Lung (tissue), 17 donors: ENCODE measurements at places on chromosomes 16 and 17. TPM values are rescaled to one million over a fixed set of nuclear protein-coding genes. Genes with fewer than 3 reads are reported as not detected.
A peak's percentile ranks its signal among the peaks of the same experiment; 100 is the strongest.

DNA sequence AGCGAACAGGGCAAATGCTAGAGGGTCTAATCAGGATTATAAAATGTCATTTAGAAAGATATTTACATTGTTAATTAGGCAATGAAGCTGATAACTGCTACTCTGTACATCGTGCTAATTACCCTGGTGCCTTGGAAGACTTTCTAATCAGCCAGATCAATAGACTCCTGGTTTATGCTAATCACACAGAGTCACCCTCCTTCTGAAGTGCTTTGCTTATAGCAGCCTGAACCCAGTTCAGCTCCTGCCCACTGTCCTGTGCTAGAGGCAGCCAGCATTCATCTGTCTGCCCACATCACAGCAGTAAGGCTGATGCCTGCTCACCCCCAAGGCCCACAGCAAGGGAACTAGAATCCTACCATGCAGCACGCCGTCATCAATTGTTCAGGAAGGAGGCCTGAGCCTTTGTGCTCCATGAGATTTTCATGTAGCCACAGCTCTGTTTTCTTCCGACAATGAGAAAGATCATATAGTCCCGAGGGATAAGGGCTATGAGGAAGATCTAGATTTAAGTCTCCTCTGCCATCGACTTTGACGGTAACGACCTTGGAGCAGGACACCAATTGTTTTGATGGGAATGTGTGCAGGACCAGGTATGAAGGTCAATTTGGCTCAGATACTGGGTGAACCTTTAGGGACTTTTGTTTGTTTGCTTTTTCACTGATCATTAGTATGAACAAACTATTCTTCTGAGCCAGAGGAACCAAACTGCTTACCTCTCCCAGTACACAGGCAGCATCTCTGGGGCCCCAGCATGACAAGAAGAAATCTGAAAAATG lies 12.5 kb upstream of the LYRM9 start:
- no peak for DNase-seq

The KDM6B gene
- 30.2 TPM for polyA plus RNA-seq

DNA sequence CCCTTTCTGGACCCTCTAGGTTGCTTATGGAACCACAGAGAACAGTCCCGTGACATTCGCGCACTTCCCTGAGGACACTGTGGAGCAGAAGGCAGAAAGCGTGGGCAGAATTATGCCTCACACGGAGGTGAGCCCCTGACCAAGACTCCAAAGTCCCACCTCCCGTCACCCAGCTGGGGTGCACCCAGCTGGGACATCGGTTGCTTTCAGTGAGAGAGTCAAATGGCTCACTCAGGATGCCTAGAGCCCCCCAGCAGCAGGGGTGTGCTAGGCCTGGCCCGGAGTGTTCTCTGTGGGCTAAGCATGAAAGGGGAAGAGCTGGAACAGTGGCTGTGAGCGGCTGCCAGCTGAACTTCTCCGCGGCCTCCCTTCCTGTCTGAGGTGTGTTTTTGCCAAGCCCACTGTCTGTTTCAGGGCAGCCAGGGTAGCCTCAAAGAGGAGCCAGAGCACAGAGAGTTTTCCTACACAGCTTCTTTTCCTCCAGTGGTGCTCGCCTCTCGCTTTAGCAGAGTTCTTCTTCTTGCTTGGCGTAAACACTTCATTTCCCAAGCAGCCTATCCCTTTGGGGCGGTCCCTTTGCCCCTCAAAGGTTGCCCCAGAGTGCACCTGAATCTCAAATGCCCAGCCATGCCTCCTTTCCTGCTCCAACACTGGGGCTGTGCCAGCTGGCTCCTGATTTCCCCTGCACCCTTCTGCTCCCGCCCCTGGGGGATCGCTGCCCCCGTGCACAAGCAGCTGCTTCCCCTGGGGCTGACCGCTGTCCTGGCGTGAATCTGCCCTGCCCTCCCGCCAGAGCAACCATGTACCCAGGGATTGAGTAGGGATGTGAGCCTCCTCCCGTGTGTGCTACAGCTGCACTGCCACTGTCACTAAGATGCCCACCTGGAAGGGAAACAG lies 2.6 kb upstream of the CHAD start:
- DNase-seq: no peak

- DNase-seq: no peak
These were observed 32.1 kb upstream of the LONP2 start for GRCh38 chr16:48212033-48212432.

The HIGD1B gene
- polyA plus RNA-seq: 3.0 TPM

- DNase-seq: peak; percentile 42
These were observed 183.0 kb downstream of the FOXL1 start for GRCh38 chr16:86761111-86762031.

- peak; percentile 49 for DNase-seq
These were observed 10.7 kb upstream of the MEAK7 start for GRCh38 chr16:84514874-84515835.

DNA sequence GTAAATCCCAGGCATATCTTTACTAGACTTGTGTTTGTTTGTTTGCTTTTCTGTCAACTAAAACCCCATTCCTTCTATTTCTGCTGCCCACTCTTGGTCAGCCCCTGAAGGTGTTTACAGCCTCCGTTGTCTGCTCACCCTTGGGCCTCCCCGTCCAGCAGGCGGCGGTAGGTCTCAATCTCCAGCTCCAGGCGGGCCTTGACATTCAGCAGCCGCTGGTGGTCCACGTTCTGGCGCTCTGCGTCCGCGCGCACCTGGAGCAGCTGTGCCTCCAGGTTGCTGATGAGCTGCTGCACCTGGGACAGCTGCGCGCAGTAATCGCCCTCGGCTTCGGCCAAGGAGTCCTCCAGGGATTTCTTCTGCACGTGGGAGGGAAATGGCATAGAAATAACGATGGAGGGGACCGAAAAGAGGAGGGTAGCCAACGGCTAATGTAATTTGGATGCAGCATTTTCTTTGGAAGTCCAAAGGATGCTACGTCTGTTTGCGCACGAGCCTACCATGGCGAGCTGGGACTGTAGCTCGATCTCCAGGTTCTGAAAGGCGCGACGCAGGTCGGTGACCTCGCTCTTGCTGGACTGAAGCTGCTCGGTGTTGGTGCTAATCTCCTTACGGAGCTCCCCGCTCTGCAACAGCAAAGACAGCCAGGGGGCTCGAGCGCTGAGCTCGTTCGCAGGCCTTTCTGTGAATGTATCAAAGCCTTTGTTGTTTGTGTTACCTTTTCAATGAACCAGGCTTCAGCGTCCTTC lies 3.9 kb downstream of the KRT12 start:
- DNase-seq: peak; percentile 10

DNA sequence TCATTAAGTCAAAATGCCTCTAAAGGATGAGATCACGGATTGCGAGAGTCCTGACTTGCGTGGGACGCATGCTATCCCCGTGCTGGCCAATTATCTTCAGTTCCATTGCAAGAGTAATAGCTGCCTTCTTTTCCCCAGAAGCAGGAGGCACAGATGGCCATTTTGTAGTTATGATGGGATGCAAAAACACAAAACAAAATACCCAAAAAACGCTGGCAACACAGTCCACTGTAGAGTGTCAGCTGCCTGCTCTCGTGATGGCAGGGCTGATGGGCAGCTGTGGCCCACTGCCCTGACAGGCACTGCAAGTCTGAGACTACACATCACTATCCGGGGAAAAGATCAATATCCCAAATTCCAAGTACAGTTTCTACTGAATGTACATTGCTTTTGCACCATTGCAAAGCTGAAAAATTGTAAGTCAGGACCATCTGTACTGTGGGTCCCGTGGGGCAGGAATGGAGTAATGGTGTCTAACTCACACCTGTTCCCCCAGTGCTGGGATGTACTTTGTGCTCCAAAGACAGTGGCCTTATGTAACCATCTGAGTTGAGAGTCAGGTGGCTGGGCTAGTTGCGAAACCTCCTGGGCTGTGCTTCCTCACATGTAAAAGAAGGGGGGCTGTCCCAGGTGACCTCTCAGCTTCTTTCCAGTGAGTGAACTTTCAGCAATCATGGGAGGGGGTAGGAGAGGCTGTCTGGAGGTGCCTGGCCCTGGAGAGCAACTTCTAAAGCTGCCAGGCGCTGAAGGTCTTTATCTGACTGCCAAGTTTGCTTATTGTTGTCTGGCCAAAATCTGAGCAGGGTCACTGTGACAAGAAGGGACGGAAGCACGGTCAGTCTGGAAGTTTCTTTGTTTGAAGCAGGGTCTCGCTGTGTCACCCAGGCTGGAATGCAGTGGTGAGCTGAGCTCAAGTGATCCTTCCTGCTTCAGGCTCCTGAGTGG lies 4.7 kb downstream of the SLC47A1 start:
- DNase-seq: peak; percentile 52

DNA sequence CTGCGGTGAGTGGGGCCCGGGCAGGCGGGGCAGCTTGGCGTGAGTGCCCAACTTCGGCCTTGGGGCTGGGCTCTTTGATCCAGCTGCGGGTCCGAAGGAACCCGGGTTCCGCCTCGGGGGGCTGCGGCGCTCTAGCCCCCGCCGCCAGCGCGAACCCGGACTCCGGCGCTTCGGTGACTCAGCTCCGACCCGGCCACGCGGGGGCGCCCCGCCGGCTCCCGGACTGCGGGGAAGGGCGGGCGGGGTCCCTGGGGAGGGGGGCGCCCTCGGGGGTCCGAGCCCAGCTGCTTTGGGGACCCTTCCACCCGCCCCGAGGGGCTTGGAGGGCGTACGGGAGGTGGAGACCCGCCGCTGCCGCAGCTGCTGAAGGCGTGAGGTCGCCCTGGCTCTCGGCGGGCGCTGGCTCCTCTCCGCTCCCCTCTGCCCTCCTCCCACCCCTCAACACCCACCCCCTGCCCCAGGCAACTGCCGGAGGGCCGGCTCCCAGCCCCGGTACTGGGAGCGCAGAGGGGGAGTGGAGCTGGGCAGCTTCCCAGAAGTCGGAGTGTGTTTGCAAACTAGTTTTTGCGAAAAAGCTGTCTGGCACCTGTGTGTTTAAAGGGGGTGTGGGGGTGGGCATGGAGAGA lies 516 bp downstream of the CPNE2 start:
- peak; percentile 74 for DNase-seq

DNA sequence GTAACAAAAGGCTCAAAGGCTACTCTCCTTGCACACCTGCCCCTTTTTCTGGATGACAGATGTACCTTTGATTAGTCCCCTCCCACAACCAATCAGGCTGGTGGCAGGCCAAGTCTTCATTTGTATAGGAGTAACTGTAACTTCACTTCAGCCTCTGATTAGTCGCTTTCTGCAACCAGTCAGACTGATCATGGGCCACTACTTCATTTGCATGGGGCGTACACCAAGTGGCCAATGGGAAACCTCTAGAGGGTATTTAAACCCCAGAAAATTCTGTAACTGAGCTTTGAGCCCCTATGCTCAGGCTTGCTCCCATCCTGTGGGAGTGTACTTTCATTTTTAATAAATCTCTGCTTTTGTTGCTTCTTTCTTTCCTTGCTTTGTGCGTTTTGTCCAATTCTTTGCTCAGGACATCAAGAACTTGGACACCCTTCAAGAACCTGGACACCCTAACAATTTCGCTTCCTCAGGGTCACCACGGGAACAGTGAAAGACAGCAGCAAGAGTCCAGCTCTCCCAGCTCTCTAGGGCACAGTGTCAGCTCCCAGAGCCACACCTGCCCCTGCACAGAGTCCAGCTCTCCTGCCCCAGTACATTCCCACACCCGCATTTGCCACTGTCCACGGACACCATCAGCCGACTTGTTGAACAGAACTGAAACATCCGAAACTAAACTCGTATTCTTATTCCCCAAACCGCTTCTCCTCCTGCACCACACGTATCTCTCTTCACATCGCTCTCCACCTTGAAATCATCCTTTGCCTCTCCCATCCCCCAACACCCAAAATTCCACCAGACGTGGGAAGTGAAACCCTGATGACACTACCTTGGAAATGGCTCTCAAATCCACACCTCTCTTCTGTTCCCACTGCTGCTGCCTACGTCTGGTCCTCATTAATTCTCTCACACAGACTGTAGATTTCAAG lies 53.4 kb downstream of the ABCC12 start:
- DNase-seq: no peak

The RDM1 gene
- polyA plus RNA-seq: 0.10 TPM

- DNase-seq: no peak
These were observed 8.5 kb downstream of the MMP28 start for GRCh38 chr17:35786941-35787432.

DNA sequence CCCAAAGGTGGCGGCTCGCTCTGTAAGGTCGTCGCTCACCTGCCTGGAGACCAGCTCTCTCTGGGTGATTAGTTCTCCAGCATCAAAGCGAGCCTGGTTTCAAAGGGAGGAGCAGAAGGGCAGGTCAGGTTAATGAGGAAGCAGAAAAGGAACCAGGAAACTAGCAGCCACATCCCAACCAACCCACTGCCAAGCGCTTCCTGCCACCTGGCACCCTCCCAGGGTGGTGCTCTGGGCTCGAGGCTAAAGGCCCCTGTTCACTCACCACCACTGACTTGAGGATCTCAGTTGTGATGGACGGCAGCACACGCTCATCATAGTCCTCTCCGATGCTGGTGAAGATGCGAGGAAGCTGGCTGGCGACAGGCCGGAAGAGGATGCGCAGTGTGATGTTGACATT lies 5.6 kb downstream of the PHB1 start:
- no peak for DNase-seq

DNA sequence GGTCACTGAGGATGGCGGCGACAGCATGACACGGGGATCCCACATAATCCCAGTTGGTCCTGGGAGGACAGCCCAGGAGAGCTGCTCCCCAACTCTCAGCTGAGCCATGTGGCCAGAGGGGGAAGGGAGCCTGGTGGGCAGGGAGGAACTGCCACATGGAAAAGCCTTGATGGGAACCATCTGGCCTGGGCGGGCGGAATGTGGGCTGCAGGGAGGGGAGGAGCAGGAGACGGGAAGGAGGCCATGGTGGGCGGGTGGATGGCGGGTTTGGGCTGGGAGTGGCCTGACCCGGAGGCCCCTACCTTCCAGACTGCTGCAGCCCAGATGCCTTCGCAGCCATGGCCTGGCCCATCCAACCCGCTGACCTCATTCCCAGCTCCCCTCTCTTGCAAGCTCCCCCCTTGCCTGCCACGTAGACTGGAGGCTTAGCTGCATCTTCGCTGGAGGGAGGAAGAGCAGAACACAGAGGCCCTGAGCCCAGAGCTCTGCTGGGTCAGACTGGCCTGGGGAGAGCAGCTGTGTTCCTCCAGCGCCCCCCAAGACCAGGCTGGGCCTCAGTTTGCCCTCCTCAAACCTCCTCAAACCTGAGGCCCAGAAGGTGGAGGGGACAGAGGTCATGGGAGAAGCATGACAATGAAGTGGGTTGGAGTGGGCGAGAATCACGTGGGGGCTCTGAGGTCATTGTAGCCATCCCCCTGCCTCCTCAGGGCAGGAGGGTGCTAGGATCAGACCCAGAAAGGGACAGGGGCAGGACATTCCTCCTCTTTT lies 8.2 kb upstream of the COL1A1 start:
- DNase-seq: peak; percentile 98

The MMP28 gene
- polyA plus RNA-seq: 72.6 TPM

- no peak for DNase-seq
These were observed 6.2 kb downstream of the AKAP1 start for GRCh38 chr17:57091186-57091618.

The KRT9 gene
- not detected for polyA plus RNA-seq
